ENCODE measurements at places on chromosomes 7 and 10.

DNA sequence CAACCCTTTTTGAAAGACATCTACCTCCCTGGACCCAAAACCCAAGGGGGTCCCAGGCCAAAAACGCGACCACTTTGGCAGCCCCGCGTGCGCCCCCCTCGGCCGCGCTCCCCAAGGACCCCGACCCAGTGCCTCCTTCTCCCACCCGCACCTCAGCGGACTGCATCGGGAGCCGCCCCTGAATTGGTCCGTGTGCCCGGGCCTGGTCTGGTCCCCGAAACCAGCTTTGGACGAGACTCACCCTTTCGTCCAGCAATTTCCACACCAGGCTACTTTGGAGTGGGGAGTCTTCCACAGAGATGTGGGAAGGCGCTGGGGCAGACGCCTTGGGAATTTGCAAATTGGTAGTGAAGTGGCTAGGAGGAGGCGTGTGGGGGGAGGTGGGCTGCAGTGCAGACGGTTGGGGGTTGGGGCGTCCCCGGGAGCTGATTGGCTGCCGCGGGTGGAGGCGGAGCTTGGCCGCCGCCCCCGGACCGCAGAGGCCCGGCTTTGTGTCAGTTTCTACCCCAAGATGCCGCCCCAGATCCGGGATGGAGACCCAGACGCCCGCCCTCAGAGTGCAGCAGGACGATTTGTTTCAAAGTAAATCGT lies 16.9 kb downstream of the TCAF1 start:
- no peak for DNase-seq

DNA sequence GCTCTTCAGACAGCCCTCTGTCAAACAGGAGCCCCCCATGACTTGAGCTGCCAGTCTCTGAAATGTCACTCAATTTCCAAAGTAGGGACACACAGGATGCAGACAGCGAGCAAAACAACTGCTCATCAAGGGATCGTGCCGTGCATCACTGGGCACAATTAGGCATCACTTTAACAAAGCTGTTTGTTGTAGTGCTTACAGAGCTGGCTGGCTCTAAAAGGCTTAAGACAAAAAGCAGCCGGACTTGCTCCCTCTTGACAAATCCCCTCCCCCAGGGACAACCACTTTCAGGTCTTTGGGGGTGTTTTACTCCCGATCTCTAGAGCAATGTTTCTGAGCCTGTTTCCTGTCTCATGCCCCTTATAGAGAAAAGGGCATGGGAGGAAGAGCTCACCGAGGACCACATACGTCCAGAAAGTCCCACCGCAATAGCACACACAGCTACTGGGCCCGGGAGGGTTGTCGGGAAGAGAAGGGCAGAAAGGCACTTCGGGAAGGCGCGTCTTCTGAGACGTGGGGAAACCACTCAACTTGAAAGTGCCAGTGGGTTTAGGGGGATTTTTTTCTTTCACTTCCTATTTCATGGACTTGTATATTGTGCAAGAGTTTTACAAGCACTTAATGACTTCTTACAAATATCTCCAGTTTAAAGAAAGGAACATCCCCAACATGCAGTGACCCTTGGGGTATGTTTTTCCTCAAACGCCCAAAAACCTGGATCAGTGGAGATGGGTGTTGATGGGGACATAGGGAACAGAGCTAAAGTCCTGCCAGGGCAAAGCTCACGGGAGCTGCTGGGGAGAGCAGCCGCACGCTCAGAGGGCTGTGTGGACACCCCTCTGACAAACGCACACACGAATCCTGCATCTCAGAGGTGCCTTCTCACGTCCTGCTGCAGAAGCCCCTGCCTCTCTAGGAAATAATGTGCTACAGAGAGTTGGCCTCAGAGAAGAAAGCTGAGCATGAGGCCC lies 27.1 kb downstream of the LRRC20 start:
- no peak for DNase-seq

- DNase-seq = no peak
These were observed 168.8 kb downstream of the TCERG1L start for GRCh38 chr10:131142517-131143380.

DNA sequence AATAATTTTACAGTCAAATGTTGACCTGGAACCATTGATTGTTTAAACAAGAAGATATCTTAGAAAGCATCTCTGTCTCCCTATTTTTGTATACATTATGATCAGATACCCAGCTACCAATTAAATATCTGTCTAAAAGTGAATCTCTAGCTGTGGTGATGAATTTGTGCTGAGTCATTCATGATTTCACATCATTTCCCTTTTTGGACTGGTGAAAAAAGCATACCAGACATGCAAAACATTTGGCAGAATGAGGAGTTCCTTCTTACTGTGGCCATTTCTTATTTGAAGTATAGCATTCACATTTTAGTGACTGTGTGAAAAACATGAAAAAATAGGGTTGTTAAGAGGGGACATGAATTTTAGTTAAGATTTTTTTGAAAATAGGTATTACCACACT lies 98.0 kb upstream of the GATA3 start:
- DNase-seq = no peak

GRCh38 chr7:47496666-47497065 lies 85.2 kb downstream of the TNS3 start:
- DNase-seq = no peak

- DNase-seq = no peak
These were observed 244.0 kb downstream of the HGF start for GRCh38 chr7:81525841-81526240.
